ENCODE measurements at places on chromosomes 7 and 10. TPM values are rescaled to one million over a fixed set of nuclear protein-coding genes. Genes with fewer than 3 reads are reported as not detected.

KIF11 gene
- total RNA-seq: 2.4 TPM

CDH23 gene
- 1.8 TPM for total RNA-seq

LRRD1 gene
- 0.69 TPM for total RNA-seq

SEMA3A gene
- total RNA-seq: 47.1 TPM

TMEM196 gene
- 6.1 TPM for total RNA-seq

Data from motor neuron (in vitro differentiated cells).